ENCODE measurements at places on chromosomes 16 and 17.

GRCh38 chr17:39695089-39695474, 4.8 kb upstream of the ERBB2 start:
- no peak for DNase-seq

DNA sequence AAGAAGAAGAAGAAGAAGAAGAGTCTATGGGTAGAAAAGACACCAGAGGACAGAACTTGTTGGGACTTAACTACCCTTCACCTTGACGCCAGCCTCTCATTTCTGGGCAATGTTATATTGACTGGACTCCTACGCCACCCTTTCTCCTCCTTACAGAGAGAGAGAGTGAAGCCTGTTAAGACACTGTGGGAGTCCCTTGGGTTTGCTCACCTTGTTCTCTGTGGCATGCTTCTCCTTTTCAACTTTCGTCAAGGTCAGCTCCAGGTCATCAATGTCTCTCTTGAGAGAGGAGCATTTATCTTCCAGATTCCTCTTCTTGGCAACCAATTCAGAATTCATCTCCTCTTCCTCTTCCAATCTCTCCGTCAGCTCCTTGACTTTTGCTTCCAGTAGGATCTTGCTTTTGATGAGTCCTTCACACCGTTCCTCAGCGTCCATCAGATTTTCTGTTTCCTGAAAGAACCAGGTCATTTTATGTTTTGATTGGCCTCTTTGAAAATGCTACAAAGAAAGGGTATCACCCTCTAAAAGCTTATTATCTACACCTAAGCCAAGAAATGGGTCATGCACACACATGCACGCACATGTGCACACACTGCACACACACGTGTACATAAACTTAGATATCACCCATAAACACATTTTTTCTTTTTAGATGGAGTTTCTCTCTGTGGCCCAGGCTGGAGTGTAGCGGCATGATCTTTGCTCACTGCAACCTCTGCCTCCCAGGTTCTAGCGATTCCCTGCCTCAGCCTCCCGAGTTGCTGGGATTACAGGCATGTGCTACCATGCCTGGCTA, 48.8 kb downstream of the MYH13 start:
- DNase-seq, result no peak

DNA sequence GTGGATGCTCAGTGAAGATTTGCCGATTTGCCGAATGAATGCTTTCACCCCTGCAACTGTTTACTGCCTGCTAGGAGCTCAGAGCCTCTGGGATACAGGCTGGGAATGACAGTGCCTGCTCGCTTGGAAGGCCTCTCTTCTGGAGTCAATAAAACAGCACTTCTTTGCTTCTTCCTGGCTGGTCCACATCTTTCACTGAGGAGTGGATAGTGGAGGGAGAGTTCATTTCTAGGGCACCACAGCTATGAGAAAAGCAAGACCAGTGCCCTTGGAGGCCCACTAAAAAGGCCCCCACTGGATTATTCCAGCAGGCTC, 3.1 kb upstream of the USP7 start:
- DNase-seq, result no peak

DNA sequence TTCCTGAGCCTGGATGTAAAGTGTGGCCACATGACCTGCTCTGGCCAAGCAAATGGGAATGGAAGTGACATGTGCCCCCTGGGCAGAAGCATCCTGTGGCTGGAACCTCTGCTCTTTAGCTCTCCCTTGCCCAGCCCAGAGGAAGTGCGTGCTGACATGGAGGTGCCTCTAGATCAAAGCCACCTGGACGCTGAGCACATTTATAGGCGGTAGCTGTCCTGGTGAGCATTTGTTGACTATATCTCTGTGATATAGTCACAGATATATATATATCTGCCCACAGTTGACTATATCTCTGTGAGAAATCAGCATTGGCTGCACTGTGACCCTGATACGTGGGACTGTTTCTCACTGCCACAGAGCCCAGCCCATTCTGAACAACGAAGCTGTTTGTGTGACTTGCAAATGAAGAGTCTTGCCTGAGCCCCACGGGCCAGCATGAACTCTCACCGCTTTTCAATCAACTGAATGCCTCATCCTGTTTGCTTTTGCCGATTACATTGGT, 118.8 kb downstream of the C16orf95 start:
- no peak for DNase-seq

DNA sequence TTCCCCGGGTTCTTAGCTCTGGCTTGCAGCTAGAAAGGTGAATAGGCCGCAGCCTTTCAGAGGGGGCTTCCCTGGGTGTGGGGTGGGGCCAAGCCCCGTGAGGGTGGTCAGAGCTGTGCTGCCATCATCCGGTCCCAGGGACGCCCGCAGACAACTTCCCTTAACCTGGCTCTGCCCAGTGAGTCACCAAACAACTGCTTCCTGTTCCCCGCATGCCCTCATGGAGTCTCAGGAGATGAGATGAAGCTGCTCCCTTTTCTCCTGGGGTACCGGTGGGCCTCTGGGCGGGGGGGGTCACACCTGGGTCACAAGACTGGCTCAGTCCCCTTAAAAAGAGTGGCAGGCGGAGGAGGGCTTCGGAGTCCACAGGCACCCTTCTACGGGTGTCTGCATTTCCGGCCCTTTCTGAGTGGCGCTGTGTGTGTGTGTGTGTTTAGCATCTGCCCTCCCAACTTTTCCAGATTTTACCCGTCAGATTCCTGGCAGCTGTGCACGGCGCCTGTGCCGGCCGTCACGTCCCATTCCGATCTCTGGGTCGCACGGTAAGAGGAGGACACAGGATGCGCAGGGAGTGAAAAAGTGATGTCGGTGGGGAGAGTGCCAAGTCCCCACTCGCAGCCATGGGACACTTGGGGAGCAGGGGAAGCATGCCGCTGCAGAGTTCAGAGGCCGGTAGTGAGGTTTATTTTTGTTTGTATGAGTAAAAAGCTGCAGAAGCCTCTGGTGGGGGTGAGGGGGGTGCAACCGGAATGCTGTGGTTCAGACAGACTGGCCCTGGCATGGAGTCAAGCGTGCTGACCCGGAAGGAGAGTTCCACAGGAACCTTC, 16.8 kb downstream of the HIC1 start:
- no peak for DNase-seq

DNA sequence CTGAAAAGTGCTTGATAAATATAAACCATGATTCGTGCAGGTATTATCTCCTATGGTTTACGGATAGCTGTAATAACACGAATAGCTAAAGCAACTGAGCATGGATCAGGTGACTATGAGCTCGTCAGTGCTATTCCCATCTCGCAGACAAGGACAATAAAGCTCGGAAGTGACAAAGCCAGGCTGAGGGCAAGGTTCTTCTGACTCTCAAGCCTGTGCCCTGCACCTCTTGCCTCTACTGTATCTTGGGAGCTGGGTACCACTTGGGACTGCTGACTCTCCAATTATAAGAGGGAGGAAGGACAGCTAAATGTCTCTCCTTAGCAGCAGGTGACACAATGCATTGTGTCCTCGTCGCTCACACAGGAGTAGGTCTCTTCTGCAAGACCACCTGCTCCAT, 49.6 kb upstream of the IRF8 start:
- no peak for DNase-seq

DNA sequence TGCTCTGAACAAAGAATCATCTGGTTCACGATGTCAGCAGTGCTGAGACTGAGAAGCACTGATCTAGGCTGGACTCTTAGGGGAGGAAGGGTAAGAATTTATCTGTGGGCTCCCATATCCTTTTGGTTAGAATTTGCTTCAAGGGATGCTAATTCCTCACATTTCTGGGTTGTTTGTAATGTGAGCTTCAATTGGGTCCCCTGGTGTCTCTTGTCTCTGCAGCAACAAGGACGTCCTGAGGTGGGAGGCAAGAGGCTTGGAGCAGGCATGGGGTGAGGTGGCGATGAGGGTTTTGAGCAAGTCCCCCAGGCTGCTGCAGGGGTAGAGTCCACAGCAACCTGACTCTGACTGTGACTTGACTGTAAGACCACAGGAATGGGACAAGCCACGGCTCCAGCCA, 213.8 kb upstream of the NLRP1 start:
- no peak for DNase-seq
